MG63 (cell line): ENCODE measurements at places on chromosomes 6 and 20. TPM values are rescaled to one million over a fixed set of nuclear protein-coding genes. Genes with fewer than 3 reads are reported as not detected.

GABRR1 gene
- total RNA-seq = not detected in 2 replicates

ZSCAN16 gene
- total RNA-seq = 1.3 and 1.7 TPM in 2 replicates

ADGB gene
- total RNA-seq = not detected in 2 replicates

TDP2 gene
- 18.5 and 30.8 TPM in 2 replicates for total RNA-seq

GHRH gene
- not detected in 2 replicates for total RNA-seq
